ENCODE measurements at places on chromosomes 11 and 22. TPM values are rescaled to one million over a fixed set of nuclear protein-coding genes. Genes with fewer than 3 reads are reported as not detected.

The SLC17A6 gene
- 1.4 TPM for total RNA-seq

DNA sequence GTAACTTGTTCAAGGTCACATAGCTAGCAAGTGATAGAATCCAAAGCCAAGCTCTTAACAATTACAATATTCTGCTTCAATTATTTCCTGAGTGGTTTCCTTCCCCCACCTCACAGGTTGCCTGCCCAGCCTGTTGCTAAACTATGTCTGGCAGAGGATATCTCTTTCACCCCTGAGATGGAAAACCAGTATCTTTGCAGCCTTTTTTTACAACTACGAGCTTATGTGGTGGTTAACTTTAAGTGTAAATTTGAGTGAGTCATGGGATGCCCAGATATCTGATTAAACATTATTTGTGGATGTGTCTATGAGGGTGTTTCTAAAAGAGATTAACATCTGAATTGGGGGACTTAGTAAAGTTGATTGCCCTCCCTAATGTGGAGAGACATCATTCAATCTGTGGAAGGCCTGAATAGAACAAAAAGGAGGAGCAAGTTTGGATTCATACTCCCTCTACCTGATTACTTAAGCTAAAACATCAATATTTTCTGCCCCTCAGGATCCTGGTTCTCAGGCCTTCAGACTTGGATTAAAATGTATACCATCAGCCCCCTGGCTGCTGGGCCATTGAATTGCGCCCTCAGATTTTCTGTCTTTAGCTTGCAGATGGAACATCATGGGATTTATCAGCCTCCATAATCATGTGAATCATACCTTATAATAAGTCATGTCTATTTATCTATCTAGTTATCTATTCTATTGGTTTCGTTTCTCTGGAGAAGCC lies 911.9 kb downstream of the METTL15 start:
- H3K27ac ChIP-seq, result no peak overlapping the region
- H3K4me1 ChIP-seq, result no peaks in the 10 kb centered on the region
- DNase-seq, result peak; percentile 2
- no peaks in the 10 kb centered on the region for H3K36me3 ChIP-seq
- no peak overlapping the region for H3K4me3 ChIP-seq

The NUMA1 gene
- 173 TPM for total RNA-seq

GRCh38 chr11:119315131-119316015 lies 1.6 kb downstream of the MCAM start:
- no peaks in the 10 kb centered on the region for H3K36me3 ChIP-seq
- peak overlapping the region; percentile 87 for H3K4me3 ChIP-seq
- H3K4me1 ChIP-seq, result peaks cover 28% of the 10 kb centered on the region
- peaks cover 28% of the 10 kb centered on the region for H3K27me3 ChIP-seq

DNA sequence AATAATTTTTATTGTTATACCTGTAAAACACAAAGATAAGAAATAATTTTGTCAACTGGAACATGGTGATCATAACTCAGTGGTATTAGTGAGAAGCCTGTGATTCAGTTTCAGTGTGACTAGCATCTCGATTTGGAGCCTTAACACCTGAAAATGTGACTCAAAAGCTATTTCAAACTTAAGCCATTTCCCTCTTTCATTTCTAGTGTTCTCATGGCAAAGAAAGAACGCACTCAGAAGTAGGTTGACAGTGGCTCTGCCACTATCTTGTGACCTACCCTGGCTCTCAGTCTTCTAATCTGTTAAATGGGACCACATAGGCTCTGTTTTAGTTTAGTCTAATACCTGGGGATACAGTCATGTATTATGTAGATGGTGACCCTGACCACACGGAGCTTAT lies 62.7 kb downstream of the ISX start:
- no peak overlapping the region for H3K27ac ChIP-seq
- no peak overlapping the region for H3K4me3 ChIP-seq
- peaks cover 19% of the 10 kb centered on the region for H3K27me3 ChIP-seq
- no peaks in the 10 kb centered on the region for H3K36me3 ChIP-seq
- no peaks in the 10 kb centered on the region for H3K4me1 ChIP-seq

- peaks cover 36% of the 10 kb centered on the region for H3K4me1 ChIP-seq
- no peak for DNase-seq
- H3K27ac ChIP-seq, result peak overlapping the region; percentile 99
- peak overlapping the region; percentile 99 for H3K4me3 ChIP-seq
- no peaks in the 10 kb centered on the region for H3K27me3 ChIP-seq
- peaks cover 4% of the 10 kb centered on the region for H3K36me3 ChIP-seq
These were observed 443 bp upstream of the CELF1 start for GRCh38 chr11:47553406-47553743.

- no peaks in the 10 kb centered on the region for H3K27me3 ChIP-seq
- H3K27ac ChIP-seq, result no peak overlapping the region
- DNase-seq, result no peak
- no peaks in the 10 kb centered on the region for H3K4me1 ChIP-seq
These were observed 113.5 kb downstream of the GUCY1A2 start for GRCh38 chr11:106904826-106905225.

The PDGFB gene
- total RNA-seq, result 0.80 TPM

- no peaks in the 10 kb centered on the region for H3K4me1 ChIP-seq
- DNase-seq, result no peak
- H3K27me3 ChIP-seq, result no peaks in the 10 kb centered on the region
- H3K4me3 ChIP-seq, result no peak overlapping the region
- H3K36me3 ChIP-seq, result no peaks in the 10 kb centered on the region
These were observed 910.4 kb downstream of the METTL15 start for GRCh38 chr11:29018631-29019030.

The CEP126 gene
- 2.1 TPM for total RNA-seq

DNA sequence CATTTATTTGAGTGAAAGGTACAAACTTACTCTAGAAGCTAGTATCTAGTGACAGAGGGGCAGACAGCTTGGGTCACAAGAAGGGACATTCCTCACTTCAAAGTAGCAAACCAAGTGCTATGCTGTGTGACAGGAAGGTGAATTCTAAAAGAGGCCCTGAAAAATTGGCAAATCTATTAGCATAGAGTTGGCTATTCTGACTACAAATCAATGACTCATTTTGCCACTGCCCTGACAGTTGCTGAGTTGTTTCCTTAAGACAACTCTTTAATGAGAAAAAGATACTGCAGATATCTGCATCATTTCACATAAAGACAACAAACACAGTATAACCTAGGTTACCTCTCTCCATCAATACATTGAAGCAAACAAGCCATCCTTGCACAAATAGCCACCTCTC lies 524.0 kb upstream of the LRRC4C start:
- H3K4me3 ChIP-seq, result no peak overlapping the region
- DNase-seq, result no peak
- H3K27me3 ChIP-seq, result no peaks in the 10 kb centered on the region
- no peaks in the 10 kb centered on the region for H3K36me3 ChIP-seq
- peaks cover 6% of the 10 kb centered on the region for H3K4me1 ChIP-seq

The CARD18 gene
- total RNA-seq, result not detected

The SLC5A4 gene
- total RNA-seq, result 0.23 TPM

DNA sequence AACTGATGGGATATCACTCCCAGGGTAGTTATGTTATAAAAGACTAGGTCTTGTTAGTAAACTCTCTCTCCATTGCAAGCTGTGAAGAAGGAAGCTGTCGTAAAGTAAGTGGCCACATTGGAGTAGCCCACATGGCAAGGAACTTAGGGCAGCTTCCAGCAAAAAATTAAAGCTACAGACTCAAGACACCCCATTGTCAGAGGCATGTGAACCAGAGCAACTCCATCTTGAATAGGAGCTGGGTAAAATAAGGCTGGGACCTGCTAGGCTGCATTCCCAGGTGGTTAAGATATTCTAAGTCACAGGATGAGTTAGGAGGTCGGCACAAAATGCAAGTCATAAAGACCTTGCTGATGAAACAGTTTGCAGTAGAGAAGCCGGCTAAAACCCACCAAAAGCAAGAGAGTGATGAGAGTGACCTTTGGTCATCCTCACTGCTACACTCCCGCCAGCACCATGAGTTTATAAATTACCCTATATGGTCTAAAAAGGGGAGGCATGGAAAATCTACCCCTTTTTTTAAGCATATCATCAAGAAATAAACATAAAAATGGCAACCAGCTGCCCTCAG lies 23.9 kb downstream of the CCKBR start:
- peaks cover 14% of the 10 kb centered on the region for H3K27me3 ChIP-seq
- no peaks in the 10 kb centered on the region for H3K36me3 ChIP-seq
- H3K27ac ChIP-seq, result no peak overlapping the region
- no peak overlapping the region for H3K4me3 ChIP-seq
- peaks cover 10% of the 10 kb centered on the region for H3K4me1 ChIP-seq
- DNase-seq, result no peak

- peaks cover 14% of the 10 kb centered on the region for H3K4me1 ChIP-seq
- peaks cover 15% of the 10 kb centered on the region for H3K27me3 ChIP-seq
- peak overlapping the region; percentile 98 for H3K4me3 ChIP-seq
- no peak overlapping the region for H3K27ac ChIP-seq
- peaks cover 9% of the 10 kb centered on the region for H3K36me3 ChIP-seq
These were observed 806 bp upstream of the SAAL1 start for GRCh38 chr11:18106688-18107087.

GRCh38 chr11:34773826-34774225 lies 142.4 kb downstream of the APIP start:
- H3K36me3 ChIP-seq, result peaks cover 30% of the 10 kb centered on the region
- no peak for DNase-seq
- H3K27ac ChIP-seq, result no peak overlapping the region
- H3K27me3 ChIP-seq, result no peaks in the 10 kb centered on the region
- no peak overlapping the region for H3K4me3 ChIP-seq

DNA sequence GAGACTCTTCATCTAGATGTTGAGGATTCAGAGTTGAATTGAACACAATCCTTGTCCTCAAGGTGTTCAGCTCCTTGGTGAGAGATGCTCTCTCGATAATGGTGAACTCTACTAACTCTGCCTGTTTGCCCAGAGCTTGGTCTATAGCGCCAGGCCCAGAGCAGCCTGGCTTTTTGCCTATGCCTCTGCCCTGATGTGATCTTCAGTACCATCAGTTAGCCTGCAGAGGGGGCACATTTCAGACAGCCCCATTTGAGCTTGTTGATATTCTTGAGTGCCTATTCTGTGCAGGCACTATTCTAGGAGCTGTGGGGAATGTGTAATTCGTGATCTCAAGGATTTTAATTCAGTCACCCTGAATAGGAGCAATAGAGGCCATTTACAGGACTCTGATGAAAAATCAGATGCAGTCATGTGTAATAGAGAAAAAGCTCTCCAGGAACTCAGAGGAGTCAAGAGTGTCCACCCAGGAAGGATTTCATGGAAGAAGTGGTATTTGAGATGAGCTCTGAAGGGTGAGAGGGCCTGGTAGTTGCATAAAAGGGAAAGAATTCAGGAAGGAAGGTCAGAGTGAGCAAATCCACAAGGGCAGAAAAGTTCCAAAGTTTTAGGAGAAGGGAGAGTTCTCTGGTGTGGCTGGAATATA lies 19.3 kb downstream of the GTPBP1 start:
- no peak overlapping the region for H3K4me3 ChIP-seq
- DNase-seq, result no peak
- H3K27me3 ChIP-seq, result no peaks in the 10 kb centered on the region
- H3K36me3 ChIP-seq, result peaks cover 12% of the 10 kb centered on the region

DNA sequence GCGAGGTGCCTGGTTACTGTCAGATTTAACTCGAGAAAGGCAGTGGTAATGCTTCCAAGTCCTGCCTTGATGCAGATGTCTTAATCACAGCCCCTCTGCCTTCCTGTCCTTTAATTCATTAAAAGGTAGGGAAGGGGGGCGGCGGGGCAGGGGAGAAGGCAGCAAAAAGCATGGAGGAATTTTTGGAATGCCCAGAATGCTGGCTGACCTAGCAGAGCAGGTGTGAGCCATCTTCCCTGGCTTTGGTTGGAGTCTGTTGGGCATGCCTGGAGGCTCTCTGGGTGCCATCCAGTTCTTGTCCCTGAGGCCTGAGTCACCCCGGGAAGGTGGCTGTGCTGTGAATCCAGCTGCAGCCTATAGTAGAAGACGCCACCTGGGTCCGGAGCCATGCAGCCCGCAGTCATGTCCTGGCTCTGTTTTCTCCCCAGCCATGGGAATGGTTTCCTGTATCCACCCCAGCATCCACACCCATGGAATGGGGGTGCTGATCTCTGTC lies 15.6 kb downstream of the KIAA1671 start:
- no peaks in the 10 kb centered on the region for H3K27me3 ChIP-seq
- peaks cover 21% of the 10 kb centered on the region for H3K4me1 ChIP-seq
- no peak overlapping the region for H3K4me3 ChIP-seq
- no peak for DNase-seq
- no peak overlapping the region for H3K27ac ChIP-seq

DNA sequence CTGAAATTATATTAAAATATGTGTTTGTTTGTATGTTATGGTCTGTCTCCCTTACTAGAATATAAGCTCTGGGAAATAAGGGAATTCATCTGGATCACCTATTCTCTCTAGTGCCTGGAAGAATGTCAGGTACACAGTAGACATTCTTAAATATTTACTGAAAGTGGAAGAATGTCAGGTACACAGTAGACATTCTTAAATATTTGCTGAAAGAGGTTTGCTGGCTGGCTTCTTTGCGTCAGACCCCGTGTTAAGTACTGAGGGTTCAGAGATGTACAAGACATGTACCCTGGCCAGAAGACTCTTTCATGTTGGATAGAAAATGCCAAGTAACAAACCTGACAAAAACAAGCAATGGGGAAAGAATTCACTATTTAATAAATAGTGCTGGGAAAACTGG lies 199.1 kb downstream of the INSC start:
- DNase-seq, result no peak
- no peaks in the 10 kb centered on the region for H3K4me1 ChIP-seq
- H3K36me3 ChIP-seq, result no peaks in the 10 kb centered on the region
- no peak overlapping the region for H3K27ac ChIP-seq

The NCAM1 gene
- total RNA-seq, result 76.7 TPM

The SLN gene
- total RNA-seq, result not detected

The KLHL35 gene
- 9.4 TPM for total RNA-seq

- no peak overlapping the region for H3K4me3 ChIP-seq
- peaks cover 2% of the 10 kb centered on the region for H3K27me3 ChIP-seq
- H3K27ac ChIP-seq, result no peak overlapping the region
- H3K4me1 ChIP-seq, result no peaks in the 10 kb centered on the region
- no peak for DNase-seq
These were observed 5.2 kb upstream of the PRR33 start for GRCh38 chr11:1896923-1897322.

The SELENOM gene
- 10.1 TPM for total RNA-seq

The GRIA4 gene
- total RNA-seq, result 2.9 TPM

DNA sequence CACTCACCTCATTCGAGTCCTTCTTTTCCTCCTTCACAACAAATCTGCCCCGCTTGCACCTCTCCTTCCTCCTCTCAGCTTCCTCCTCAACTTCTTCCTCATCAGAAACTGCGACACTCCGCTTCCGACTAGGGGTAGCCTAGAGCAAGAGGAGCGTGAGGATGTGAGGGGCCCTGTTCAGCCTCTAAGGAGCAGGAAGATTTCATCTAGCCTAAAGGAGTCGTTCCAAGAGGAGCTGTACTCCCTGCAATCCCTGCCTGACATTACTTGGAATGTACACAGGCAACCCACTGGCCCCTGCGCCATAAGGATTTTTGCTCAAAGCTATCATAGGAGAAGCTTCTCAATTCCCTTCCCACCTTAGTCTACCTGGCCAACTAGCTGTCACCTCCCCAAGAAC lies 34.5 kb downstream of the MORC2 start:
- H3K36me3 ChIP-seq, result peaks cover 28% of the 10 kb centered on the region
- H3K4me1 ChIP-seq, result no peaks in the 10 kb centered on the region
- no peak for DNase-seq
- no peaks in the 10 kb centered on the region for H3K27me3 ChIP-seq
- no peak overlapping the region for H3K4me3 ChIP-seq
- H3K27ac ChIP-seq, result no peak overlapping the region

The KRTAP5-2 gene
- not detected for total RNA-seq

Data from neural crest cell (in vitro differentiated cells).